Lower lobe of right lung (tissue), 2 donors: ENCODE measurements at places on chromosomes 7 and 10. TPM values are rescaled to one million over a fixed set of nuclear protein-coding genes. Genes with fewer than 3 reads are reported as not detected.

Gene FXYD4
- total RNA-seq: not detected

DNA sequence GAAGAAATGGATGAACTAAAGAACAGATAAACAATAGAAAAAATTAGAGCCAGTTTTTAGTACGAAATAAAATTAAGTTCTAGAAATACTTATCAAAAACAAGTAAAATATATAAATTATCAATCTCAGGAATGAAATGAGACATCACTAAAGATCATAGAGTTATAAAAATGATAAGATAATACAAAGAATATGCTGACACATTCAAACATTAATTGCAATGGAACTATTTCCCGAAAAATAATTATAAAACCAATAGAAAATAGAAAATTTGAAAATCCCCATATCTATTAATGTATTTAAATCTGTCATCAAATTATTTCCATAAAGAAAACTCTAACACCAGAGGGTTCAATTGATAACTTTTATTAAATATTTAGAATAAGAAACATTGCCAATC lies 458.1 kb upstream of the MBL2 start:
- DNase-seq: no peak

GRCh38 chr7:82015751-82016150 lies 245.9 kb upstream of the HGF start:
- no peak for DNase-seq

Gene SORCS1
- total RNA-seq: 0.15 TPM

Gene STEAP4
- 63.5 TPM for total RNA-seq

- DNase-seq: no peak
Measured at GRCh38 chr10:112382515-112383235, 8.8 kb downstream of the ACSL5 start.

DNA sequence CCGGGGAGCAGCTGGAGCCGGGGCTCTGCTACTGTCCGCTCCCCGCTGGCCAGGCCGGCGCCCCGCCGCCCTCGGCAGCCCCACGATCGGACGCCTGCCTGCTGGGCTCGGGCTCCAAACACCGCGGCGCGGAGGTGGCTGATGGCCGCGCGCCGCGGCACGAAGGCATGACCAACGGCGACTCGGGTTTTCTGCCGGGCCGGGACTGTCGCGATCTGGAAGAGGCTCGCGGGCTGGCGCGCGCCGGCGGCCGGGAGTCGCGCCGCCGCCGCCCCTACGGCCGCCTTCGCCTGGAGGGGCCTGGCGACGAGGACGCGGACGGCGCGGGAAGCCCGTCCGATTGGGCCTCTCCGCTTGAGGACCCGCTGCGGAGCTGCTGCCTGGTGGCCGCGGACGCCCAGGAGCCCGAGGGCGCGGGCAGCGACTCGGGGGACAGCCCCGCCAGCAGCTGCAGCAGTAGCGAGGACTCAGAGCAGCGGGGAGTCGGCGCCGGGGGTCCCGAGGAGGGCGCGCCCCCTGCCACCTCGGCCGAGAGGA lies 570 bp downstream of the TBC1D12 start:
- DNase-seq: peak; percentile 54

Gene GDF2
- not detected for total RNA-seq

Gene VWA2
- total RNA-seq: 10.6 TPM

GRCh38 chr10:118635674-118636402 lies 40.4 kb upstream of the PRLHR start:
- DNase-seq: no peak

GRCh38 chr10:115026056-115026745 lies 67.0 kb upstream of the ATRNL1 start:
- no peak for DNase-seq

Gene COMTD1
- 18.3 TPM for total RNA-seq

DNA sequence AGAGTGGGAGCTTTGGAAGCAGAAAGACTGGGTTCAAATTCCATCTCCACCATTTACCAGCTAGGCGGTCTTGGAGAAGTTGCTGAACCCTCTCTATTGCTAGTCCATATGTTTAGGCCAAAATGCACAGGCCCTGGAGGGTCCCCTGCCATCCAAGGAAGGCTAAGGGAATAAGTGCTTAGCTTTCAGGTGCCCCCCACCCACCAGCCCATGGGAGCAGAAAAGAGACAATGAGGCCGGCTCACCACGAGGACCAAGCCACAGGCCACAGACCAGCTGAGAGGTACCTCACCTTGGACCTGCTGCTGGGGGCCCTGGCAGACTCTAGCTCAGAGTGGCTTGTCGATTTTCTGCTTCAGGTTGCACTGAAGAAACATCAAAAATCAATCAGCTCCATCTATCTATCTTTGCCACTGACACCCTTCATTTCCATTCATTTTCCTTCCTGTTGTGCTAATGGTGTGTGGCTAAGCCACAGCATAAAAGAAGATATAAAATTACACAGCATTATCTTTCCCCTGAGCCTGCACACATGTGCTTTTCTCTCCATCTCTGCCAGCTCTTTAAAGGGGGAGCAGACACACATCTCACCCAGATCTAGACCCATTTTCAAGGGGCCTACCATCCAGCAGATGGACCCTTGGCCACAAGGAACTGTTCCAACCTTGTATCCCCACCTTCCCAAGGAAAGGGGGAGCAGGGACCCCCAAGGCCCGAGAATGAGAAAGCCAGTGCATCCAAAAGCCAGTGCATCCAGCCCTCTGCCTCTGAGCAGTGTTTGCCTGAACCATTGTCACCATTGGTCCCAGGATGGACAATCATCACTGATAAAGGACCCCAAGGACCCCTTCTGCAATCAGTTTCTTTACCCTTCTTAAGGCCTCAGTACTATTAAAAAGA lies 65.4 kb downstream of the GRID1 start:
- DNase-seq: no peak

- peak; percentile 78 for DNase-seq
Measured at GRCh38 chr10:101693978-101694673, 844 bp downstream of the FBXW4 start.

GRCh38 chr10:26478061-26478460 lies 39.9 kb downstream of the APBB1IP start:
- DNase-seq: no peak

GRCh38 chr10:118041316-118041715 lies 5.4 kb downstream of the RAB11FIP2 start:
- DNase-seq: no peak

Gene PLAC9
- total RNA-seq: 38.0 TPM

DNA sequence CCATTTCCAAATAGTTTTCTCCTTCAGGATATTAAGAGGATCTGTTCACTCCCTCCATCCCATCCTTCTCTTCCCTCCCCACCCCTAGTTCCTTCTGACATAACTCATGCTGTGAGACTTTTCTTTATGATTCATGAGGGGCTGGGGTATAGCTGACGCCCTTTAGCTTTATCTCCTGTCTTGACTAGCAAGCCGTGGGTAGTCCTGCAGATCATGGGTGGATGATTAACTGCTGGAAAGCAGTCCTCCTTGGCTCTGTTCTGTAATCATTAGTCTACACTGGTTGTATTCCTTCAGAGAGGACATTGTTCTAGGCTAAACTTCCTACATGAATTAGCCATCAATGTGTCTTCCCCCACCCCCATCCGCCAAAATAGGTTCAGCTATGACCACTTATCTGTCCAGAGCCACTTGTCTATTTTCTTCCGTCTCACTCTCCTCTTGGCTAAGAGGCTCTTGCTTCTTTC lies 135.4 kb downstream of the LRRC4 start:
- no peak for DNase-seq

DNA sequence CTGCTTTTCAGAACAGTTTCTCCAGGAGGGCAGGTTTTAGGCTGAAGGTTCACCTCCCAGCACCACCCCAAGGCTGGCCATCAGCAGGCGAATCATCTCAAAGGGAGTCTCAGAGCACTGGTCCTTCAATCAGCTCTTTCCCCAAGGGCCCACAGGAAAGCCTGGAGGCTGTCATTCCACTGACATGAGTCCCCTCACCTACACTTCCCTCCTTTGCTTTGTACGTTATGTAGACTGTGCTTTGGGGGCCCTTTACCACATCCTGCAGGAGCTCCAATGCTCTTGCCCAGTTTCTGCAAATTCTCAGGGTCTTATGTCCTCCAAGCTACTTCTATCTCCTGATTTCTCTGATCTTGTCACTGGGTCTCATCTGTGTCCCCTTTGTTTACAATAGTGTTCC lies 15.4 kb downstream of the WDFY4 start:
- no peak for DNase-seq
